ENCODE measurements at places on chromosomes 4 and X.

DNA sequence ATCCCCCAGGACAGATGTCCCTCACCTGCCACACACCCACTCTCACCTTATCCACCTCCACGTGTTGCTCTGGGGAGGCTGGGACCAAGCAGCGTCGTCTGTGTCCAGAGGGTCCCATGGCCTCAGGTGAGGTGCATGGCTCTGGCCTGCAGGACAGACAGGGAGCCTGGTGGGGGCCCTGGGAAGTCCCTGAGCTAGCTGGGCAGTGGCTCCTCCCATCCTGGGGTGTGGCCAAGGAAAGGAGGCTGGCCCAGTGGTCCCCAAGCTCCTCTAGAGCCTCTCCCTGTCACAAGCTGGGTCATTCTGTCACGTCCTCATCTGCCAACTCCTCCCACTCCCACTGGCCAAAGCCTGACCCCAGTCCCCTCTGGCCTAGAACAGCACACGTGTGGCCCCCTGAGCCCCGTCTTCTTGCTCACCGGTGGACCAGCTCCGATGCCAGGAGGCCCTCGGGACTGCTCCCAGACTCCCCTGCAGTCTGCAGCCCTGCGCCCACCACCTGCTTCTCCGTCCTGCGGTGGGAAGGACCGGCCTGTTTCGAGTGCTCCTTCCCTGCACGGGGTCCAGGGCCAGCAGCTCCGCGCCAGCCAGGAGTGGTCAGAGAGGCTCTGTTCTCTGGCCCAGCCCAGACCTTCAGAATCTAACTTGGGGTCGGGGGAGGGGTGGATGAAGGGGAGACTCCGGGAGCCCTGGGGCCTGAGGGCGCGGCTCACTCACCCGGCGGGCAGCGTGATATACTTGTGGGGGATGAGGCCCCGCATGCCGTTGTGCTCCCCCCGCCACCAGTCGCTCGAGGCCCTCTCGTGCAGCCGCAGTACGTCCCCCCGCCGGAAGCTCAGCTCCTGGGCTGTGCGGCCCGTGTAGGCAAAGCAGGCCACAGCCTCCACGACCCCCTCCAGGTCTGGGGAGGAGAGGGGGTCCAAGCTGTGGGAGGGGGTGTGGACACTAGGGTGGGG, 4.8 kb downstream of the AVPR2 start:
- no peak for DNase-seq

DNA sequence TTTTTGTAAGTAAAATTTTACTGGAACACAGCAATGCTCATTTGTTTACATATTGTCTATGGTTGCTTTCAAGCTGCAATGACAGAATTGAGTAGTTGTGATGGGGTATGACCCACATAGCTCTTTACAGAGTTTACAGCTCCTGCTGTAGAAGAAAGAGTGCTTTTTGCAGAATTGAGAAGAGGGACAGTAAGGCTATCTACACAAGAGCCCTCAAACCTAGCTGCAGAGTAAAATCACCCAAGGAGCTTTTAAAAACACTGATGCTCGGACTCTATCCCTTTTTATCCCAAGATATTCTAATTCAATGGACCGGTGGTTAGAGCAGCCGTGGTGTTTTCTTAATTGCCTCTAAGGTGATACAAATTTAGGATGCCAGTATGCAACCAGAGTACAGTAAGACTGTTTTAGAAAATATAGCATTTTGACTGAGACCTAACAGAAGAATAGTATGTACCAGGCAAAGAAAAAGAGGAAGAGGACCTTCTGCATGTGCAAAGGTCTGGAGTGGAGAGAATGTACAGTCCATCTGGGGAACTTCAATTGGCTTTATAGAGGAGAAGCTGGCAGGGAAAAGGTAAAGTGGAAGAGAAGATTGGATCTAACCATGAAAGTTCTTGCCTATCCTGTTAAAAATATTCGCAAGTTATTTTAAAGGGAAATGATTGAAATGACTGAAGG, 663.6 kb upstream of the CPEB2 start:
- DNase-seq, result no peak

DNA sequence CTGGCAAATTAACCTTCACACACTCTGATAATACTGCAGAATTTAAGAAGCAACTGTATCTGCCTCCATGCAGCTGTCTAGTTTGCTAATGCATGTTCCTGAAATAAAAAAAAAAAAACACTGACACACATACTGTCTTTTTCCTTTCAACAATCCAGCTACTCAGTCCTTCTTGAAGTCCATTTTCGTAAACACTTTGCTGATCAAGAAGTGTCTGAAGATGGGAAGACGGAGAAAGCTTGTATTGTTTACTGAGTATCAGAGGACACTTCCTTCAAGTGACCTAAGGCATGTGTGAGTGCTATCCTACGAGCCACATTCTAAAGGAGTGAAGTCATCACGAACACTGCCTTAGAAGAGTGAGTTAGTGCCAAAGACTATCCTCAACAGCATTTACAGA, 82.6 kb downstream of the LUZP4 start:
- no peak for DNase-seq

DNA sequence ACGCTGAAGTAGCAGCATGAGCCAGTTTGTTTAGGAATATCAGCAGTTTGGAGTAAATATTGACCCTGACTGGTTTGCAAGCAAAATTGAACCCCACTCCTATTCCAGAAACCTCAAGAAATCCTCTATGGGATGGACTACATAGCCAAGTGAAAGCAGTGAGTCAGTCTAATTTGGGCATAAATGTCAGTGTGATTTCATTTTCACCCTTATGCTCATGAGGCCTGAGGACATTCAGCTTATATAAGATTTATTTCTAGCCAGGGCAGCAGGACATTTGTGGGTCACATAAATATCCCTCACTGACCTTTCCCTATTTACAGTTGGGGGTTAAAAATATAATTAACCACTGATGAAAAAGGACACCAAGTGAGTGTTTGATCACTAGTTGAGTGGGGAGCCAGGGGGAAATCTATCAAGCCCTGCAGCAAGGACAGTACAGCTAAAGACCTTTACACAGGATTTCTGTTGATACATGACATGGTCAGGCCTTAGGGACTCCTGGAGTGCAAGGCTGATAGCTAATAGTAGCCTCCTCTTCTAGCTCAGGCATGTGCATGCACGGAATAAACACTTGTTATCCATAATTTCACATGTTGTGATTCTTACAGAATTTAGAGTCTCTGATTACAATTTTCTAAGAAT, 996.9 kb upstream of the GRIA3 start:
- no peak for DNase-seq

DNA sequence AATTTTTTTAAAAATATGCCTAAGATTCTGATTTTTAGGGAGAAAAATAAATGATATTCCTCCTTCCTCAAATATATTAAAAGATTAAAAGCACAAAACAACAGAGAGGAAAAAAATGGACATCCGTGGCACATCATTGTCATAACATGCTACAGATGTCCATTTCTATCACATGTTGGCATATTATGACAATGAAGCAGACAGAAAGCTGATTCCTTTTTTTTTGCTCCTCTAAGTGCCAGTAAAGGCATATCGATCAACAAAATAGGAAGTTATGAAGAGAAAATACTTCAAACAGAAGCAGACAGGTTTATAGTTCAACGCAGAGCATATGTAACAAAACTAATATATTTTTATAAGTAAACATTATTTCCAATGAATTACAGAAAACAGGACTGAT, 11.2 kb downstream of the KLHL8 start:
- no peak for DNase-seq

DNA sequence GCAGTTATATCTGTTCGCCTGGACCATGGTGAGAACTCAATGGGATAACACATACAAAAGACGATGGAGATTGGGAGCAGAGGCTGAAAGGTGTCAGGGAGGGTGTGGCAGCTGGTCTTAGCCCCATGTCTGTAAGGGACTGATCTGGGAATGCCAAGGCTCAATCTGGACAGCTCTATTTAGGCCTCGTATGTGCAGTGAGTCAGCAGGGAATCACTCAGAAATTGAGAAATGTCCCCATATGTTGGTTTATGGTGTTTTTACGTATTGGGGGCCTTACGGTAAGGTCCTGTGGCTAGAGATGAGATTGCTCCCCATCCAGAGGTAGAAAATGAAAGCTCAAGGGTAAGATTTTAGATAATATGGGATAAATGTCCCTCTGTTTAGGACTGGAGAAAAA, 71.4 kb upstream of the TTC29 start:
- no peak for DNase-seq
